Pancreas (tissue), 10 donors: ENCODE measurements at places on chromosomes 6 and 20. TPM values are rescaled to one million over a fixed set of nuclear protein-coding genes. Genes with fewer than 3 reads are reported as not detected.

PNPLA1 gene
- not detected for polyA plus RNA-seq

CST2 gene
- 7.5 TPM for polyA plus RNA-seq

MAP3K5 gene
- polyA plus RNA-seq, result 7.0 TPM

DNA sequence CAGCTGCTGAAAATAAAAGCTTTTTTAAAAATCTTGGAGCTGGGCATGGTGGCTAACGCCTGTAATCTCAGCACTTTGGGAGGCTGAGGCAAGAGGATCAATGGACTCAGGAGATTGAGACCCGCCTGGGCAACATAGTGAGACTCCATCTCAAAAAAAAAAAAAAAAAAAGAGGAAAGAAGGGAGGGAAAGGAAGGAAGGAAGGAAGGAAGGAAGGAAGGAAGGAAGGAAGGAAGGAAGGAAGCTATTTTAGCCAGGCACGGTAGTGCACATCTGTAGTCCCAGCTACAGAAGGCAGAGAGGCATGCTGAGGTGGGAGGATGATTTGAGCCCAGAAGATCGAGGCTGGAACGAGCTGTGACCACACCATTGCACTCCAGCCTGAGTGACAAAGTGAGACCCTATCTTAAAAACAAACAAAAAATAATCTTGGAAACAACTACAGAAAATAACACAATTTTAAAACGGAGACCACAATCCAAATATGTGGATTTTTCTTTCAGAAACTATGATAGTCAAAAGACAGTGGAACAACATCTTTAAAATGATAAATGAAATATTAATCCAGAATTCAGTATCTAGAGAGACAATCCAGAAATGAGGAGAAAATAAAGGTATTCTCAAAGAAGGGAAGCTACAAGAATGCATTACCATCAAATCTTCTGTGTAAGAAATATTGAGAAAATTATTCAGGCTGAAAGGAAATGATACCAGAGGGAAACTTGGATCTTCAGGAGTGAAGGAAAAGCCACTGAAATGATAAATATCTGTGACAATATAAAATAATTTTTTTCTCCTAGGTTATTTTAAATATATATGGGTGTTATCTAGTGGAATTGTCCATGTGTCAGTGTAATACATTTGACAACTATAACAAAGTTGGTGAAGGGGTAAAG is 182.0 kb downstream of the GPX5 start:
- H3K4me1 ChIP-seq, result no peaks in the 10 kb centered on the region
- H3K4me3 ChIP-seq, result no peak overlapping the region
- peaks cover 2% of the 10 kb centered on the region for H3K27me3 ChIP-seq

DNA sequence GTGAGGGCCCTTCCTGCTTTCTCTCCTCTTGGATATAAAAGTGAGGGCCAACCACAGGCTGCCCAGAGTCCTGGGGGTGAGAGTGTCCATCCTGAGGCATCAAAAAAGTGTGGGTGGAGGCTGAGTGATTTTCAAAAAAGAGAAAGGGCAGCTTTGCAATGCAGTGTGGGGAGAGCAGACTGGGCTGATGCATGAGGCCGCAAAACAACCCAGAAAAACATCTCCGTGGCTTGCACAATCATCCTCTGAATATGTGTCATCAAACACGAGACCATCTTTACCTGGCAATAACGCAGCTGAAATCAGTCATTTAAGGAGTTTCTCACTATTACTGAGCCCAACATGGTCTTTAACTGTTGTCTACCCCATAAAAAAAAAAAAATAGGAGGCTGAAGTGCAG is 191.2 kb upstream of the SOX4 start:
- H3K4me1 ChIP-seq, result no peaks in the 10 kb centered on the region
- H3K27ac ChIP-seq, result no peak overlapping the region
- no peak overlapping the region for H3K4me3 ChIP-seq

- DNase-seq, result no peak
- H3K27ac ChIP-seq, result no peak overlapping the region
- no peaks in the 10 kb centered on the region for H3K36me3 ChIP-seq
- H3K4me3 ChIP-seq, result no peak overlapping the region
Observed at GRCh38 chr6:33978412-33979150, 167.3 kb downstream of the GRM4 start.

DNA sequence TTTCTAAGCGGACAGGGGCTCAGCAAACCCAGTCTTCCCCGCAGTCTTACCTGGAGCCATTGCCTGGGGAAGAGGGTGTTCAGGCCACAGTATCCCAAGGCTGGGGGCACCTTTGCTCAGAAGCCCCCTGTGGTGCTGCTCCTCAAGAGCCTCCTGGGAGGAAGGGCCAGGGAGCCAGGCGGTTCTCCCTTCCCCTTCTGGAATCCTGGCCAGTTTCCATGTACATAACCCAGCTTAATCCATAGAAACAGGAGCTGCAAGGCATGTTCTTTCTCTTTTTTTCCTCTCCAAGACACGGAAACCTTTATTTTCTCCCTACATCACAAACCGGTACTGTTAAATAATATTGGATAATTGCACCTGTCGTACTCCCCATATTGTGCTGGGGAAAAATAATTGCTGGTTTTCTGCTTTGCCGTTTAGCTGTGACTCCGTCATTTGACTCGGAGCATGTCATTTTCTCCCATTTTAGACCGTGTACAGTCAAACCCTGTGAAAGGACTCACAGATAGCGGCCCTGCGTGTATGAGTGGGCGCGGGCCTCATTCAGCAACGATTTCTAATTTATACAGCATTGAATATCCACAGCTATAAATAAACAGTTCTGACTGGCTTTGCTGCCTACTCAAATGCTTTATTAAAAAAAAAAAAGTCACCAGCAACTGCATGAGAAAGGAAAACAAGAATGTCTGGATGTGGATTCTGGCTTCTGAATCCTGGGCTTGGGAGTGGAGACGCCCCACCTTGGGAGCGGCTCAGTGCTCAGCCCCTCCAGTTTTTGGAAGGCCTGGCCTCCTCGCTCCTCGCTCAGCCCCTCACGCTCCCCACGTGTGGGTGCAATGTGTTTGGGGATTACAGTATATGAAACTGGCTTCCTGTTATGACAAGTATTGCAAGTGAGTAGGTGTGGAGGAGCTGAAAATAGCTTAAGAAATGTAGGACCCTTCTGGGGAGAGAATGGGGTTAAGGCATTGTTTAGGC is 67.3 kb downstream of the ADTRP start:
- DNase-seq, result no peak
- no peak overlapping the region for H3K4me3 ChIP-seq
- no peaks in the 10 kb centered on the region for H3K36me3 ChIP-seq
- no peaks in the 10 kb centered on the region for H3K27me3 ChIP-seq
- peaks cover 5% of the 10 kb centered on the region for H3K4me1 ChIP-seq
- no peak overlapping the region for H3K27ac ChIP-seq

GRCh38 chr6:159307246-159307790 is 138.1 kb downstream of the FNDC1 start:
- H3K27ac ChIP-seq, result no peak overlapping the region
- H3K27me3 ChIP-seq, result no peaks in the 10 kb centered on the region
- no peaks in the 10 kb centered on the region for H3K4me1 ChIP-seq
- H3K36me3 ChIP-seq, result no peaks in the 10 kb centered on the region
- no peak overlapping the region for H3K4me3 ChIP-seq

DNA sequence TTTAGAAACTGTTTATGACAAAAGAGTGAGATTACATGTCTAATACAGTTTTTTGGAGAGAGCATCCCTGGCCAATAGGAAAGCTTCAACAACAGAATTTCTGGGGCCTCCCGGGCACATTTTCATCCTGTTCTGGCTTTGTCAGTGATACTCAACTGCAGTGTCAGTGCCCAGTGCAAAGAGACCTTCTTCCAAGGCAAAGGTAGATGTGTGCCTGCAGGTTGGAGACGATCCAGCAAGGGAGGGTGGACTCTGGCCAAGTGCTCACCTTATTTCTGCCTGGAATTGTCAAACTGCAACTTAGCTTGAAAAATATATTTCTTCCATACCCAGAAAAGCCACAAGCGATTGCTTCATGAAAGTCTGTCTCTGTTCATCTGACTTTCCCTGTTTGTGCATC is 211.6 kb upstream of the SNX9 start:
- no peak overlapping the region for H3K27ac ChIP-seq
- no peaks in the 10 kb centered on the region for H3K27me3 ChIP-seq
- no peaks in the 10 kb centered on the region for H3K36me3 ChIP-seq
- H3K4me1 ChIP-seq, result no peaks in the 10 kb centered on the region
- no peak overlapping the region for H3K4me3 ChIP-seq
- no peak for DNase-seq

DNA sequence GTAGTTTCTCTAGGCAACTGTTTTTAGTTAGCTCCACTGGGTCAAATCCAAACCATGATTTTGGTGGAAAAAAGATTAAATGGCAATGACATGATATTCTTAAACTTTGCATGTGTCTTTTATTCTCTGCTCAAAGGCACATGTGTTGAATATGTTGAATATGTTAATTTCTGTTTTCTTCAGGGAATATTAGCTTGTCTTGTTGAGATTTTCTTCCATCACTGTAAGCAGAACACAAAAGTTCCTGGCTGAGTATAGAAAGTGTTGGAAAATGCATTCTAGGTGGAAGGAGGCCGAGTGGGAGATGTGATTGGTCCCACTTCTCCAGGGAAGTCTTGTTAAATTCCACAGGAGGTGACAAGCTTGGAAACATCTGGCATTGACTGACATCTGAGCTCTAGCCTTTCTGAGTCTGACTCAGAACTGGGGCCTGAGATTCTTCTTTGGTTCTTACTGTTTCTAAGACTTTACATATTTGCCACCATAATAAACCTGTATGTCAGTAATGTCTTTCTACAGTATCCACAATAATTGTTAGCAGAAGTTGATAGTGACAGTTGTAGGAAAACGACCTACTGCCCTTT is 81.1 kb downstream of the LAMA4 start:
- DNase-seq, result no peak
- H3K36me3 ChIP-seq, result no peaks in the 10 kb centered on the region
- H3K4me1 ChIP-seq, result no peaks in the 10 kb centered on the region

GRCh38 chr6:157110607-157111006 is 212.7 kb downstream of the TMEM242 start:
- DNase-seq, result no peak
- no peak overlapping the region for H3K4me3 ChIP-seq
- H3K36me3 ChIP-seq, result no peaks in the 10 kb centered on the region
- no peak overlapping the region for H3K27ac ChIP-seq
- H3K4me1 ChIP-seq, result peaks cover 5% of the 10 kb centered on the region

- H3K27me3 ChIP-seq, result no peaks in the 10 kb centered on the region
- no peak overlapping the region for H3K4me3 ChIP-seq
- DNase-seq, result no peak
- no peaks in the 10 kb centered on the region for H3K36me3 ChIP-seq
Observed at GRCh38 chr6:40681622-40682021, 94.5 kb upstream of the LRFN2 start.

GRCh38 chr6:169933839-169934698 is 182.6 kb downstream of the ERMARD start:
- peaks cover 16% of the 10 kb centered on the region for H3K4me1 ChIP-seq
- peak overlapping the region; percentile 39 for H3K27ac ChIP-seq
- DNase-seq, result peak; percentile 92
- H3K27me3 ChIP-seq, result no peaks in the 10 kb centered on the region

GRCh38 chr20:58420798-58421496 is 31.9 kb downstream of the VAPB start:
- no peaks in the 10 kb centered on the region for H3K27me3 ChIP-seq
- DNase-seq, result no peak
- H3K27ac ChIP-seq, result no peak overlapping the region
- H3K4me1 ChIP-seq, result no peaks in the 10 kb centered on the region
- no peaks in the 10 kb centered on the region for H3K36me3 ChIP-seq

DNA sequence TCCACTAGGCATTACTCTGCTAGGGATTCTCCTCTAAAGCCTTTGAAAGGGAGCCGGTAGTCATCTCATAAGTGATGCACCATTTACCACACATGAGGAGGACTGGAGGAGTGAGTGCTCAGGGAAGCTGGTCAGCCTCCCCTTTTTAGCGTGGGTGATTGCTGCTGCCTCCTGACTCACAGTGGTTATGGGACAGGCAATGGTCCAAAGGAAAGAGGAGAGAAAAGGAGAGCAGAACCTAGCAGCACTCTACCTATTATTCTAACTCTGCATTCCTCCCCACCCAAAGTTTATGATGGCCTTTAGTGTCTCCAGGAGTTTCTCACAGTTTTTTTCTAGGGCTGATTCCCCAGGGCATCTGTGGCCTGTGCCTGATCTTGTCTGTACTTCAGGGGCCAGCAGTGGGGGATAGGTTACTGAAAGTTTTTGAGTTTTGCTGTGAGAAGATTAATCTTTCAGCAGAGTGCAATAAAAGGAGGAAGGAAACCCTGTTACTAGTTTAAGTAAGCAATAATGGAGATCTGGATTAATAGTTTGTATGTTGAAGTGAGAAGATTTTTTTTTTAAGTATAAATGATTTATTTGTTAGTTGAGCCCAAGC is 36.4 kb upstream of the GCLC start:
- no peak overlapping the region for H3K4me3 ChIP-seq
- H3K27me3 ChIP-seq, result no peaks in the 10 kb centered on the region
- H3K4me1 ChIP-seq, result no peaks in the 10 kb centered on the region
- no peak for DNase-seq

DNA sequence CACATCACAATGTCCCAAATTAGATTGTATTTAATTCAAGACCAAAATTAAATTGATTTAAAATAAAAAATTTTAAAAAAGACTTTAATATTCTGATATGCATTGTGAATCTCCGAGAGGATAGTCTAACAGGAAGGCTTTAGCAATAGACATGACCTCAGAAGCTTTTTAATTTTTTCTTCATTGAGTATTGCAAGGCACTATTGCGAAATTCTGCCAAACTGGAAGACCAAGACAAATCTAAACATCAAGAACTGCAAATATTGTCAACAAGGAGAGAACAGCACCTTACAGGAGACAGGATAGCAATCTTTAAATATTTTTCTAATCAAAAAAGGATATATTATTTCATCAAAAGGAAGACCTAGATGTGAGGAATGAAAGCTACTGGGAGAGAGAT is 56.9 kb downstream of the BMP5 start:
- no peak for DNase-seq
- no peaks in the 10 kb centered on the region for H3K27me3 ChIP-seq
- no peaks in the 10 kb centered on the region for H3K36me3 ChIP-seq
- no peak overlapping the region for H3K27ac ChIP-seq
